ENCODE measurements at places on chromosomes 13 and 19. TPM values are rescaled to one million over a fixed set of nuclear protein-coding genes. Genes with fewer than 3 reads are reported as not detected.

Gene SERPINE3
- not detected for total RNA-seq

Gene GZMM
- total RNA-seq: 0.28 TPM

Gene OR10H1
- not detected for total RNA-seq

Gene FFAR3
- not detected for total RNA-seq

Gene RASIP1
- total RNA-seq: 8.8 TPM

Gene TSEN34
- total RNA-seq: 19.4 TPM

Gene FCER2
- total RNA-seq: not detected
